ENCODE measurements at places on chromosomes 7 and 10.

DNA sequence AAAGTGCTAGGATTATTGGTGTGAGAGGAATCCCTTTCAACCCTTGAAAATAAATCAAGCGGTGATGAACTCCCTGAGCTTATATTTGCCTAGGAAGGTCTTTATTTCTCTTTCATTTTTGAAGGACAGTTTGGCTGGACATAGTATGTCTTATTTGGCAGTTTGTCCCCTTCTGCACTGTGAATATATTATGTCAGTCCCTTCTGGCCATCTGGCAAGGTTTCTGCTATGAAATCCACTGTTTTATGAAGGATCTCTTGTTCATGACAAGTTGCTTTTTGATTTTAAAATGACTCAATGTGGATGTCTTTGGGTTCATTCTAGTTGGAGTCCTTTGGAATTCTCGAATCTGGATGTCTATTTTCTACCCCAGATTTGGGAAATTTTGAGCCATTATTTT, 21.7 kb upstream of the MCM10 start:
- no peak for DNase-seq

- no peak for DNase-seq
Measured at GRCh38 chr7:79403451-79403850, 50.0 kb downstream of the MAGI2 start.

DNA sequence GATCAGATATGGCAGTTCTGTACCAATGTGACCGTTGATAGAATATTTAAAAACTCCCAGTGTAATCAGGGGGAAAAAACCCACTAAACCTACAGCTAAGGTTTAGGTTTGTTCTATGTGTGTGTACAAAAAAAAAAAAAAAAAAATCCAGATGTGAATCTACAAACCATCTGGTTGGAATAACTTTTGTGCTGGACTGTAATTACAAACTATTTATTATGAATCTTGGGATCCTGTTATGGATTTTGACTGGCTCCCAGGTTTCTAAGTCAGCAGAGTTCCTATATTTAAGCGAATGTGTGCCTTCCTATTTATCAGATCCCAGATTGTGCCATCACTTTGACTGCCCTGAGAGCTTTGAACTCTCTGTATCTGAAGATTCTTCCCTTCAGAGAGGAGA, 29.1 kb downstream of the BMPER start:
- no peak for DNase-seq

- DNase-seq, result no peak
Measured at GRCh38 chr10:52442576-52442975, 128.5 kb downstream of the DKK1 start.

GRCh38 chr7:135911099-135911498, 66.1 kb downstream of the MTPN start:
- DNase-seq, result no peak

GRCh38 chr10:119007211-119007574, 22.3 kb upstream of the NANOS1 start:
- no peak for DNase-seq

DNA sequence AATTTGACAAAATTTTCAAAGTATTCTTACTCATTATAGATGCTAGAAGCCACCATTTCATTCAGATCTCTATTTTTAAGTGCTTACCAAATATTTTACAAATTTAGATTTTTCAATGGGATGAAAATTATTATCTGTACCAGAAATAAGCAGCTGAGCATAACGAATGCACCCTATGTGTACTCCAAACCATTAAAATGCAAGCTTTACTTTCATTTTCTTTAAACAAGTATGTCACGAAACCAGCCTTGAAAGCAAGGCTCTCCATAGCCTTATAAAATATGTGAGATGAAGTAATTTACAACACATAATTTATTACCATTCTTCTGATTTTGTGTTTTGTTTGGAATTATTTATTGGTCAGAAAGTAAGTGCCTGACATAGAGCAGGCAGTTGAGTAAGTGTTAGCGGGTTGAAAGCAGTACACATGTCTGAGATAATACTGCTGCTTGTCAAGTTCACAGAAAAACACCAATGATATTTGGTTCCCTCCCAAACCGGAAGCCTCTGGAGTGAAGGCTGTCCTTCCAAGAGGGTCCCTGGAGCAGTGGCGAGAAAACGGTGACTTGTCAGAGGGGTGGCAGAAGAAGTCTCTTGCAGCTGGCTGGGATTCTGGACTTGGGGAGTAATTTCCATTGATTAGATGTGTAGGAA, 322.7 kb upstream of the PFKP start:
- DNase-seq, result no peak

- DNase-seq, result no peak
Measured at GRCh38 chr10:27995311-27995710, 3.6 kb downstream of the ODAD2 start.

DNA sequence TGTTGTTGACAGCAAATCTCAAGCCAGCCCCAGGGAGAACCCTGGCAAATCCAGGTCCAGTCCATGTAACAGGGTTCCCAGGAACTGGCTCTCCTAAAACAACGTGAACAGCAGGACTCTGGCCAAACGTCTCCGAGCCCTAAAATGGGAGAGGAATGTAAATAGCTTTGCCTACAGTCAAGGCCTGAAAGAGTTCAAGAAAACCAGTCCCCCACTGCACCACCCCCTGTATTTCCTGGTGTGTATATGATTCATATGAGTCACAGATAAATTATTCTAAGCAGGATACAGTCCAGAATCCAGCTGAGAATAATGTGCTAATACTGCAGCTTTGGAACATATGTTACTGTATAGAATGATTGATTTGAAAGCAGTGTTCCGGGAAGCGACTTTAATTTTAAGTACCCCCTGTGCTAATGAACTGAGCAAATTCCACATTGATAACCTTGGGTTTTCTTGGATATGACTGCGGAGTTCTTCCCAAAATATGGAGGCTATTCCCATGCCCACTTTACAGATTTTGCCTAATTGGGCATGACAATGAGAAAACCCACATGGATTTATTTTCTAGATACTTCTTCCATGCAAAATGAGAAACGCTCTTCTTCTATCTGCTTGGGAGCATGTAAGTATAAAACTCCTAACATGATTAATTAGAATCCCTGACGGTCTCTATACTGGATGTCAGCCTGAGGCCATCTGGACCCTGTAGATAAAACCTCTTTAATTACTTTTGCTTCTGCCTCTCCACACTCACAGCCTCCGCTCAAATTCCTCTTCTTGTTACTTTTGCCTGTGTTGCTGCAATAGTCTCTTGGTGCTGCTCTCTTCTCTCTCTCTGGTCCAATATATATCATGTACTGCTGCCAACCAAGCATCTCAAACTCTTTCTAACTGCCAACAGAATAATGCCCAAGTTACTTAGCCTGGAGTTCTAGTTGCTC, 50.2 kb downstream of the LAMB4 start:
- no peak for DNase-seq

DNA sequence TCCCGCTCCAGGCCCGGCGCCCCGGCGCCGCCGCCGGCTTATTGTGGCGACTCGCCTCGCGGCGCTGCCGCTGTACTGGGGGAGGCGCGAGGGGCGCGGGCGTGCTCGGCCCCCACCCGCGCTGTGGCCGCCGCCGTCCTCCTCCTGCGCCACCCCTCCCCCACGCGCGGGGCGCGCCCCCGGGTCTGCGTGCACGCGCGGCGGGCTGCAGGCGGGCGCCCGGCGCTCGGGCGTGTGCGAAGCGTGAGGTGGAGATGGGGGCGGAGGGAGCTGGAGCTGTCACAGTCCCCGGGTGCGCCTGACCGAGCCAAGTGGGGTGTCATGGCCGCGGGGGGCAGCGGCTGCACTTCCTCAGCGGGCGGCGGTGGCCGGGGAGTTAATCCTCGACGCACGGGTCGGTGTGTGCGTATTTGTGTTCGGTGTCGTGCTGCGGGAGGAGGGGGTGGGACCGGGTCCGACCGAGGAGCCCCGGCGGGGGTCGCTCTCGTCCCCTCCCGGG, 672 bp downstream of the LCOR start:
- peak; percentile 93 for DNase-seq

GRCh38 chr10:32379318-32379949, 32.5 kb upstream of the EPC1 start:
- no peak for DNase-seq

DNA sequence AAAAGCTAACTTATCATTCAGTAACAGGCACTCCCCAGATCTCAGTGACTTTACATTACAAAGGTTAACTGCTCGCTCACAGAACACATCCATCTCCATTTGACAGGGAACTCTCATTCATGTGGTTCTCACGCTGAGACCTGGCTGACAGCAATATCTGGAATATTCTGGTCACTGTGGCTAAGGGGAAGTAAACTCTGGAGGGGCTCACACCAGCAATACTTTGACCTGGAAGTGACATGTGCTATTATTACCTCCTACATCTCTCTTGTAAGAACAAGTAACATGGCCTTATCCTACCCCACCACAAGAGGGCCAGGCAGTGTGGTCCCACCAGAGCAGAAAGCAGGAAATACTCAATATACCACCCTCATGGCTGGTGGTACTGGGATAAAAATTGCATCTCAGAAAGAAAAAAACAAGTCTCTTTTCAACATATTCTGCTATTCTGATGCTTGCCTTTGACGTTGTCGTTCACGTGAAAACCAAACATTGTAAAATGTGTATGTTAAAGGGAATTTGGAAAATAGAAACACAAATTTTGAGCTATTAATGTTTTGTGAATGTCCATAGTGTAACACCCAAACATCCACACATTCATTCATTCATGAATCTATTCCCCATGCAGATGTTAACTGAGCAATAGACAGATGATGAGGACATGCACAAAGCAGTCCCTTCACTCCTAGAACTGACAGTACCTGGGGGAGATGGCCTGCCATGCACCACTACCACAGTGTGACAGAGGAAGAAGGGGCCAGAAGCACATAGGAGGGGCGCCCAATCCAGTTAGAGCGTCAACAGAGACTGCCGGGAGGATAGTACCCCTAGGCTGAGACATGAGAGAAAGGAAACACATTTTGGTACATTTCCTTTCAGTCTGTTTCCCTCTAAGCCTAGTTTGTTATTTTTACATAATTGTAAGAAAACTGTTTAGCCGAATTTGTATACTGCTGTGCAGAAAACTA, 166.0 kb upstream of the SP4 start:
- peak; percentile 57 for DNase-seq

- DNase-seq, result peak; percentile 70
Measured at GRCh38 chr7:96075510-96076349, 246.2 kb downstream of the SLC25A13 start.

GRCh38 chr7:43572516-43573049, 10.3 kb upstream of the STK17A start:
- DNase-seq, result no peak

DNA sequence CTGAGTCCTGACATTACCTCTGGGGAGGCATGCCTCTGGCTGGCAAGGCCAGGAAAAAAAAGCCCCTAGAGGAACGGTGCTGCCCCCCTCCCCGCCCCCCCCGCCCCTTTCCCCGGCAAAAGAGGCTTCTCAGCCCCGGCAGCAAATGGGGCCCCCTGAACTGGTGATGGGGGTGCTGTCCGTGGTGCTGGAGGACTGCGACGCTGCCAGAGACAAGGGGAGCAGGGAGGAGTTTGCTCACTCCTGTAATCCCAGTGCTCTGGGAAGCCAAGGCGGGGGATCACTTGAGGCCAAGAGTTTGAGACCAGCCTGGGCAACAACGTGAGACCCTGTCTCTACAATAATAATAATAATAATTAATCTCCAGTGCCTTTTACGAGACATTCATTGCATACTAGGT, 23.7 kb downstream of the SRRM3 start:
- DNase-seq, result peak; percentile 62

- no peak for DNase-seq
Measured at GRCh38 chr7:148142660-148143248, 447.8 kb upstream of the C7orf33 start.

DNA sequence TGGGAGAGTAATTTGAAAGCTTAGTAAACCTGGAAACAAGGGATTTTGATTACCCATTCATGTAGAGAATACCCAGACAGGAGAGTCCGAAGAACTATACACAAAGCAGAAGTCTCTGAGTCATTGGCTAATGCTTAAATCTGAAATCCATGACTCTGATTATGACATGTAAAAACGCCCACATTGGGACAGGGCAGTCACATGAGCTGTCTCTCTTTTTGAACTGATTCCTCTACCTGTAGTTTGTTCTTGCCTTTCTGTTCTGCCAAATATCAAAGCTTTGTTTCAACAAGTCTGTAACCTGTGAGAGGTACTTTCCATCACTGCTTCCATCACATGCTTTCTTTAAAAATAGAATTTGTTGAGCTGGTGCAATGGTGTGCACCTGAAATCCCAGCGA, 4.3 kb upstream of the GPNMB start:
- no peak for DNase-seq

GRCh38 chr7:155306673-155307470, 9.2 kb downstream of the INSIG1 start:
- no peak for DNase-seq

GRCh38 chr7:93728292-93728691, 153.8 kb upstream of the CALCR start:
- DNase-seq, result no peak

GRCh38 chr10:88116481-88116880, 253.1 kb downstream of the PTEN start:
- no peak for DNase-seq

DNA sequence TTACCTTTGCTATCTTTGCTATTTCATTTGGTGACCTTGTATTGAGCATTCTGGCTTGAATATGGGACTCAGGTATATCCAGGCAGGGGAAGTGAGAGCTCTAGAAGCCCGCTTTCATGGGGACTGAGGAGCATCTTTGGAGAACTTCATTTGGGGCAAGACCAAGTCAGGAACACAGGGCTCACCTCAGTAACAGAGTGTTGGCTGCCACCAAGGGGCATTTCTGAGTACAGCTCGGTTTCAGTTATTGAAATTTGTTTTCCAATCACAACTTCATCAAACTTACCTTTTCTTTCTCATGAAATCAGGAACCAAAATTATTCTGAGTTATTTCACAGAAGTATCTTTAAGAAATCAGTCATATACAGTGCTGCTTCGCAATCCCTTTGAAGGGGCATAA, 337.2 kb downstream of the C7orf25 start:
- no peak for DNase-seq

DNA sequence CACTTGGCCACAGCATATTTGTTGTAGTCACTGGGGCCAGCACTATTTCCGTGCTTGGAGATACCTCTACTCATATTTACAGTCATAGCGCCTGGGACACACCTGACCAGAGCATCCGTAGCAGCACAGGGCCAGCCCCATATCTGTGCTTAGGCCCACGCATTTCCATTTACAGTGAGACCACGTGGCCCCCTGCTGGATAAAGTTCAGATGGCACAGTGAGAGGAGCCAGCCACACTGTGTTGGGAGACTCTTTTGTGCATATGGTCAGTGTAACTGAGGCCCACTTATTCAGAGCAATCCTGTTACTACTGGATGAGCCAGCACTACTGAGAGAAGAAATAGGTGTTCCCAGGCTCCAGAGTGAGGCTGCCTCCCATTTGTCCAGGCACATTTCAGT, 455.3 kb downstream of the REEP3 start:
- DNase-seq, result peak; percentile 67

DNA sequence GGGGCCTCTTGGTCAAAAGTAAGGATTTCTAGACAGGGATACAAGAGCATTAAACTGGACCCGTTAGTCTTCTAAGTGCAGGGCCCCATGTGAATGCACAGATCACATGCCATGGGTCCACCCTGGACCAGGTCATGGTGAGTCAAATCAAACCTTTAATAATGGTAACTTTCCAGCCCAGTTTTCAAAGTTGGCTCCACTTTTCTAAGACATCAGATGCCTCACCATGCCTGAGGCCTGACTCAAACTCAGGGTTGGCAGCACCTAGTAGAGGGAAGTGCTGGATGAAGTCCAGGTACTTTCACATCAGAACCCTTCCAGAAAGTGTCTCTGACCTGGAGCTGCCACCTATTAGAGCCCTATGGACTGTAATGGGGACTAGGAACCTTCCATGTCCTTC, 9.7 kb upstream of the SMIM30 start:
- no peak for DNase-seq

GRCh38 chr10:64261676-64262075, 740.5 kb downstream of the REEP3 start:
- no peak for DNase-seq

- DNase-seq, result no peak
Measured at GRCh38 chr10:86017841-86018734, 348.5 kb downstream of the GRID1 start.

Data from activated CD8-positive, alpha-beta memory T cell treated with anti-CD3 and anti-CD28 coated beads, Interleukin-2, amount 50 U/mL, for 48 hours (primary cell).